Activated CD4-positive, alpha-beta T cell treated with anti-CD3 and anti-CD28 coated beads, Interleukin-2, amount 10 ng/mL, durations not matched to agents 7 days and 5 days (primary cell): ENCODE measurements at places on chromosomes 12 and 14.
A peak's percentile ranks its signal among the peaks of the same experiment; 100 is the strongest.

DNA sequence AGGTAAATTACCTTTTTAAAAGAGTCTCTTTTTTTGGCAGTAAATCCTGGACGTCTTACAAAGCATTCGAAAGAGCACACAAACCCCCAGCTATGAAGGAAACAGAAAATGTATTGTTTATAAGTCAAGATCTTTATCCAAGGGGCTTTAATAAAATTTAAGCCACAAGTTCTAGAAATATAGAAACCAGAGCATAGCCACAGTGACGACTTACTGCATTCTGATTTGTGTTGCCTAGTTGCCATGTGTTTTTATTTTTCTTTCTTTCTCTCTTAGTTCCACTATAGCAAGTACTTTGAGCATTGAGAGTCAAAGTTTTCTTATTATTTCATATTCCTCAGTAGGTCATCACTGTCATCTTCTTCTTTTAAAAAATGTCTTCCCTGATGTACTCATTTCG is 47.8 kb upstream of the TBPL2 start:
- DNase-seq = no peak

GRCh38 chr14:32197919-32198318 is 3.9 kb upstream of the RNU6-7 start:
- DNase-seq = no peak

DNA sequence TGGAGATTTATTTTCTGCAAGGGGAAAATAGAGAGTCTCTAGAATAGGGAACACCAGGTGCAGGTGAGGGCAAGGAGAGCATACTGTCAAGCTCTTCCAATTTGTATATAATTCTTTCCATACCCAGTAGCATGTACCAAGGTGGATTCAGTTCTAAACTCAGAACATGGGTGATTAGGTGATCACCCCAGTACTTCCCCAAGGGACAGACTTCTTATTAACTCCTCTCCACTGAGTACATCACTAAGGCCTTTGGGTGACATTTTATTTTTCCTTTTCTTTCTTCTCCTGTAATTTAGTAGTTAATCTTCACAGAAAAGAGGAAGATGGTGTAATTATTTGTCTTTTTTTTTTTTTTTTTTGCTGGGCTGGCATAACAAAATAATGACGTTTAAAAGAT is 54.2 kb downstream of the DIP2B start:
- no peak for DNase-seq

GRCh38 chr14:50882932-50883826 is 11.3 kb downstream of the ABHD12B start:
- no peak for DNase-seq

GRCh38 chr12:128387811-128388422 is 120.9 kb downstream of the TMEM132C start:
- DNase-seq = peak; percentile 8
